ENCODE measurements at places on chromosomes 3 and 15.

- no peak for DNase-seq
Measured at GRCh38 chr15:35925275-35926006, 379.5 kb upstream of the DPH6 start.

DNA sequence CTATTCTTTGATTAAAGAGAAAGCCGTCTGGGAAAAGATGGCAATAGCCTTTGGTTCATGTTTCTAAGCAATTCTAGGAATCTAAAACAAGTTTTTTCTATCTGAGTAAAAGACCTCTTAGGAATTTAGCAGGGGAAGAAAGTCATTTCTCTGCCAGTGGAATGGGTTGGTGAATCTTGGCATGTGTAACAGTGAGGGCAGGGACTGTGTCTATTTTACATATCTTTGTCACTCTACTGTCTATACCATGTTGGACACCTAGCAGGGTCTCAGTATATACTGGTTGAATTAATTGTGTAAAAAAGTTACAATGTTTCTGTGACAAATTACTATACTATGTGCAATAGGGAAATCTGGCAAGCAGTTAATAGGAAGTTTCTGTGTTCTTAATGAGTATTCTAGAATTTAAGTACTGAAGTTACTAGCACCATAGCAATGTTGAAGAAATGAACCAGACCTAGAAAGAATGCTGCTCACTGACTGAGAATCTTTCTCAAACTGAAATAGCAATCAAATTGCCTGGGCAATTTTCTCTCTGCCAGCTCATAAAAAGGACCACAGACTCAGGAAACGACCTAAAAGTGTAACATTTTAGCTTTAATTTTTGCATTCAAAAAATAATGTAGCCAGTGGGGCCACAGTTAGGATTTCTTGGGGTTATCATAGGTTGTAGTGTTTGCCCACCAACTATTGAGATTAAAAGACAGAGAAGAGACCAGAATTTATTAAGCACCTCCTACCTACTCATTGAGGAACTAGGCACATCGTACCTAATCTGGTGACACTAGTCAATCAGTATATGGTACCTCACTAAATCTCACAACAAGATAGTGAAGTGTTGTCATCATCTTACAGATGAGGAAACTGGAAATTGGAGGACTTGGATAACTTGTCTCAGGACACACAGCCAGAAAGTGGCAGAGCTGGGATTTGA, 56.2 kb upstream of the LEKR1 start:
- no peak for DNase-seq

GRCh38 chr15:43383070-43383469, 12.2 kb downstream of the TUBGCP4 start:
- no peak for DNase-seq

GRCh38 chr3:104750581-104750980, 616.1 kb upstream of the ALCAM start:
- peak; percentile 73 for DNase-seq

DNA sequence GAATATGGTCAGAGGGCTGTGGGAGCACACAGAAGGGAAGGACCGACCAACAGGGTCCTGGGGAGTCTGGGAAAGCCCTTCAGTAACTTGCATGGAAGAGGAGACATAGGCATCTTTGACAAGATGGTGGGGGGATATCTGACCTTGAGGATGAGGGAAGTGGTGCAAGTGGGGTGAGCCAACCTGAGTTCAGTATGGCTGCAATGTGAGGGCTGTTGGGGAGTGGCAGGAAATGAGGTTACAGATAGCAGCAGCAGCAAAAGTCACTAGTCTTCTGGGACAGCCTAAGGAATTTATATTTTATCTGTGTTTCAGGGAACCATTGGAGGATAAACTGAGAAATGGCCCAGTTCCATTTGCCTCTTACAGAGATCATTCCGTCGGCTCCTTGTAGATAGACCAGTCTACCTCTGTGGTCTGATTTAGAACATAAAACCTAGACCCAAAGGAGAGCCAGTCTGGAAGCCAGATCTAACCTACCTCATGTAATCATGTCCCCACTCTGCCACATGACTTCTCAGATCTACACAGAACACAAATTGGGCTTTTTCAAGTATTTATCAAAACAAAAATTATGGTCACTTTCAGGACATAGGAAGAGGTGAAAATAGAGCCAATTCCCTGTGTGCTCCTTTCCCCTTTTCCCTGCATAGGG, 75.6 kb downstream of the ST6GAL1 start:
- DNase-seq: no peak

GRCh38 chr3:51944451-51945021, 2.4 kb downstream of the PARP3 start:
- DNase-seq: no peak

- no peak for DNase-seq
Measured at GRCh38 chr3:142850395-142851023, 38.4 kb downstream of the PCOLCE2 start.

DNA sequence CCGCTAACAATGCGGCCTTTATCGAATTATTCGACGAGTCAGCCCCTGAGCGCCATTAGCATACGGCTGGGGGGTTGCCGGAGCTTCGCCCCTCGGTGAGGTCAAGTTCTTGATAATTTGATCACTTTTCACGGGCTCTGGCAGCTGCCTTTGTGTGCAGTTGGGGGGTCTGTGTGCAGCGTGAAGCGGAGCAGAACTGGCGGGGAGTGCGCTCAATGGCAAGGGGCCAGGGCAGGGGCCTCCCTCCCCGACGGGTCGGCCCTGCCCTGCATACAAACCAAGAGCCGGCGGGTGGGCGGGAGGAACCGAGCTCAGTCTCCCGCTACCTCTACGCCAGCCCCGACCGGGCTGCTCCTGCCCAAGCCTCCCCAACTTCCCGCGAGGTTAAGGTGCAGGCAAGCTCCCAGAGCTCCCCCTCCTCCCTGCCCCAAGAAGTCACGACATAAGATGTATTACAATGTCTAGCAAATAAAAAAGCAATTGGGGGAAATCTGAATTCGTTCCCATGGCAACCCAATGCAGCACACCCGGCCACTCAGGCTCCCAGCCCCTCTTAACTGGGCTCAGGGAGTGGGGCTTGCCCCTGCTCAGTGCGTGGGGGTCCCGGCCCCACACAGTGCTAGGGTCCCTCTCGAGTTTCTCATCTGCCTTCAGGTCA, 34.1 kb upstream of the POLG start:
- no peak for DNase-seq

DNA sequence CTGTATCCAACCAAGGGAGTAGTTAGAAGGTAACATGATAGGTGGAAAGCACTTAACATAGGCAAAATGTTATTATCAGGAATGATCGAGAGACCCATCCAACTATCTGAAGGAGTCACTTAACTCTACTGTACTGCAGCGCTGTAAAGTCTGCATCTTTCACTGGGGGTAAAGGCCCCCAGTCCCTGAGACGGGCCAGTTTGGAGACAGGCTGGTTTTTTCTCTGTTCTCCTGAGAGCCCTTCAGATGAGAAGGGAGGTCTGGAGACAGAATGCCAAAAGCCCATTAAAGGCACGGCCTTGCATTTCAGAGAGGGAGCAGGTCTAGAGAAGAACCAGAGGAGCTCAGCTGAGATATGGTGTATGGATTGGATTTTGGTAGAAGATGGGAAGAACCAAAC, 71.3 kb upstream of the CGNL1 start:
- DNase-seq: no peak

GRCh38 chr15:25391971-25392721, 46.7 kb downstream of the UBE3A start:
- no peak for DNase-seq

DNA sequence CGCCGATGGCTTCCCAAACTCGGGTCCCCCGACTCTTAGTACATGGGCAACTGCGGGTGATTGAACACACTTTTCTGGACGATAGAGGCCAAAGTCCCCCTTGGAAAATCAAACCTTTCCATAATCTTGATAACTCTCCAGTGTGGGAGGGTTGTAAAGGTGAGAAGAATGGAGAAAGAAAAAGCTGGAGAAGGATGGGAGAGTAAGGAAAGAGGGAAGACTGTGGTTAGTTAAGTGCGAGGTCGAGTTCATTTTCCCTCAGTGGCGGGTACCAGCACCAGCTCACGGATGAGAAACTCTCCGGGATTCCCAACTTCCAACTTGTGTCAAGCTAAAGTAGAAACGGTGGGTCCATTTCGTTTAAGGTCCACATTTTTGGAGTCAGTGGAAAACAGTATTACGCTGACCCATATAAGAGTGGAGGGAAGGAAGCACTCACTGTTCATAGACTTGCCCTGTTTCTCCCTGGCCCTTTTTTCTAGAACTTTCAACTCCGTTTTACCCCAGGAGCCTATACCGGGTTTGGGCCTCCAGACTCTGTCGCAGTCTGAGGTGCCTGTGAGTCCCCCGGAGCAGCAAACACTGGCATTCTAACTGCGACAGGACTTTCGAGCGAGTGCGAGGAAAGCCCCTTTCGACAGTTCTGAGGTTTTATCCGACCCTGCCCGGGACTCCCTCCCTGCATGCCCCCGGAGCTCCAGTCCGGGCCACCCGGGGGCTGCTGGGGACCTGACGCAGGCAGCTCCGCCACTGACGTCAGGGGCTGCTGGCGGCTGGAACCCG, 14.8 kb downstream of the ZIC1 start:
- no peak for DNase-seq

- no peak for DNase-seq
Measured at GRCh38 chr3:12265508-12265907, 23.4 kb upstream of the PPARG start.

DNA sequence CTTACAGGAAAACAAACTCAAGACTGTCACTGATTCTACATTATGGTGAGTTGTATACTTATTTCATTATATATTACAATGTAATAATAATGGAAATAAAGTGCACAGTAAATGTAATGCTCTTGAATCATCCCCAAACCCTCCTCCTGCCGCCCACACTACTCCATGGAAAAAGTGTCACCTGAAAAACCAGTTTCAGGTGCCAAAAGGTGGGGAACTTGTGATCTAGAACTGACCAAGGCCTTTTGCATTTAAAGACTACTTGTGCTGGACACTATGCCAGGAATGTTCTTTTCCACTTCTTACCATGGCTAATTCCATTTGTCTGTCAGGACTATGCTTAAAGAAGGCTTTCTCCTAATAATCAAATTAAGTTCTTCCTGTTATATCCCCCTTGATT, 32.3 kb downstream of the ROBO2 start:
- DNase-seq: no peak

DNA sequence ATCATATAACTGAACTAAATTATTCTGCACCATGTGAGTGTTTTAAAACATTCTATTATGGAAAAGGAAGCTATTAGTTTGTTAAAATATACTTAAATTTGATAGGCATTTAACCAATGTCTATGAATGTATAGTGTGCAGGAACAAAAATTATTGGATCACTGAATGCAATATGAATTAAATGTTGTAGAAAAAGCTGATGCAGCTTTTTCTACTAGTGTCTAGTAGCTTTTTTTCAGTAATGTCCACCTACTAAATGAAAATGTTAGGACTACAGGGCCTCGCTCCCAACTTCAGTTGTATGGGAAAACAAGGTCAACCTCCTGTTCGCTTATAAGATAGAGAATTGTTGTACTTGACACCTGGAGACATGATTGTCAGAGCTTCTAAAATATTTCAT, 335.0 kb downstream of the MECOM start:
- no peak for DNase-seq

DNA sequence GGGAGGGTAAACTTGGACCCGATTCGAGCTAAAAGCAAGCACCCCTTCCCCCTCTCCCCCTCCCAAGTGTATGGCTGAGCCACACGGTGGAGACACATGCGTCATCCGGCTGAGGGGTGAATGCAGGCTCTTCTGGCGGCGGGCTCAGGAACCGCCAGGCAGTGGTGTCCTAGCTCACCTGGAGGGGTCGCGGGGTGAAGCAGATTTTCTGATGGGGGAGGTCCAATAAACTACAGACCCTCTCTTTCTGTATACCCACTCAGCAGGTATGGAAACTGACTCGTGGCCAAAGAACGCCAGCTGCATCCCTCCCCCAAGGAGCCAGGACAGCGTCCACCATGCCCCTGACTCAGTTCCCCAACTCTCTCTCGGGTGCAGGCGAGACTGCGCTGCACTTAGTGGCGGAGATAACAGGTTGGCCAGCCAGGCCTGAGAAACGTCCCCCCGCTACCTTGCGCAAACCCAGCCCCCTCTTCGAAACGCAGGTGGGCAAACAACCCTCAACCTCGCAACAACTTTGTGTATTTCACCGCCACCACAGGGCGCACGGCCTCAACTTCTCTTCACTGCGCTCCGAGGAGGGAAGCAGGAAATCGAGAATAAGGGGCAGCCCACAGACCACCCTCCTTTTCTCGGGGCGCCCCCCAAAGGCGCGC, 1.3 kb downstream of the MAGI1 start:
- peak; percentile 60 for DNase-seq

- no peak for DNase-seq
Measured at GRCh38 chr15:74324714-74325113, 42.7 kb downstream of the CYP11A1 start.

- DNase-seq: no peak
Measured at GRCh38 chr3:111590143-111590491, 5.0 kb downstream of the ZBED2 start.

GRCh38 chr3:126307591-126308393, 49.4 kb downstream of the KLF15 start:
- DNase-seq: no peak

- DNase-seq: no peak
Measured at GRCh38 chr3:14422016-14422963, 19.9 kb downstream of the SLC6A6 start.

GRCh38 chr3:99246010-99246654, 344.6 kb upstream of the DCBLD2 start:
- DNase-seq: no peak

GRCh38 chr3:100089812-100090668, 24.3 kb downstream of the FILIP1L start:
- no peak for DNase-seq

- DNase-seq: no peak
Measured at GRCh38 chr3:10722911-10723310, 93.1 kb upstream of the SLC6A11 start.

DNA sequence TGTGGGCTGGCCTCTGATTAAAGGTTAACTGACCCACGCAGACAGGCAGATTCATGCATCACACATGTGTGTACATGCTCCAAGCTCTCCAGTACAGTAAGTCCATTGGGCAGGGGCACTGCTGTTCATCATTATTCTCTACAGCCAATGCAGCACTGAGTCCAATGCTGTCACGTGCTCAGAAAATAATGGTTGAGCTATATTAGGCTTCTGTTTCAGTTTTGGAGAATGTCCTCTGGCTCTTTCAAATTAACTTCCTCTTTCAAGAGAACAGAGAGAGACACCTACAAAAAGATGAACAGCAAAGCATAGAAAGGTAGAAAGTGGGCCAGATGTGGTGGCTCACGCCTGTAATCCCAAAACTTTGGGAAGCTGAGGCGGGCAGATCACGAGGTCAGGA, 202.6 kb downstream of the MEX3B start:
- peak; percentile 77 for DNase-seq

GRCh38 chr15:39579487-39580116, 1.3 kb upstream of the THBS1 start:
- no peak for DNase-seq

DNA sequence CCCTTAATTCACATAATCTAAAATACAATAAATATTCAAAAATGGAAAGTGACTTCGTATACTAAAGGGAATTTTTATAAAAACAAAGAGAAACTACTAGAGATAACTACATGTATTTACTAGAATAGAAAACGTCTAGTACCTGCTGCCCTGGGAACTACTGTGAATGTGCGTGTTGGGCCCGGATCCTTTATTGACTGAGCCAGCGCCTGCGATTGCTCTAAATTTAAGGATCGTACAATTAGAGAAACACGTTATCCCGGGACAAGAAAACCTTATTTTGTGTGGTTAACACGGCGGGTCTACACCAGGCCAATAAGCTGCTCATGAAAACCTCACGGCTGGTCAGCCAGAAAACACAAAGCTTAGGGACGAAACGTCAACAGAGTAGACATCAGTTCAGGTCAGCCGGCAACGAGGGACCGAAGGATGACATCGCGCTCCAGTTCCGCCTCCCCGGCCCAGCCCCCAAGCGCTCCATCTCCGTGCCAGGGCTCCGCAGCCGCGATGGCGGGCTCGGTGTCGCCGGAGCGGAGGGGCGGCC, 555 bp downstream of the TM2D3 start:
- DNase-seq: peak; percentile 49
